Activated T-helper 1 cell treated with anti-CD3 and anti-CD28 coated beads, Interleukin-2, amount 50 U/mL, for 16 hours (primary cell): ENCODE measurements at places on chromosomes 3 and 15.

GRCh38 chr3:10198761-10199649, 34.3 kb downstream of the IRAK2 start:
- peak; percentile 40 for DNase-seq

- DNase-seq: no peak
Observed at GRCh38 chr3:82581350-82581749, 819.9 kb upstream of the GBE1 start.

- DNase-seq: no peak
Observed at GRCh38 chr3:30720586-30721313, 114.3 kb downstream of the TGFBR2 start.

GRCh38 chr15:83322691-83323090, 38.2 kb upstream of the BNC1 start:
- DNase-seq: no peak

- DNase-seq: no peak
Observed at GRCh38 chr15:76961268-76962011, 29.9 kb downstream of the RCN2 start.

- DNase-seq: no peak
Observed at GRCh38 chr3:168168743-168169142, 73.0 kb upstream of the GOLIM4 start.

DNA sequence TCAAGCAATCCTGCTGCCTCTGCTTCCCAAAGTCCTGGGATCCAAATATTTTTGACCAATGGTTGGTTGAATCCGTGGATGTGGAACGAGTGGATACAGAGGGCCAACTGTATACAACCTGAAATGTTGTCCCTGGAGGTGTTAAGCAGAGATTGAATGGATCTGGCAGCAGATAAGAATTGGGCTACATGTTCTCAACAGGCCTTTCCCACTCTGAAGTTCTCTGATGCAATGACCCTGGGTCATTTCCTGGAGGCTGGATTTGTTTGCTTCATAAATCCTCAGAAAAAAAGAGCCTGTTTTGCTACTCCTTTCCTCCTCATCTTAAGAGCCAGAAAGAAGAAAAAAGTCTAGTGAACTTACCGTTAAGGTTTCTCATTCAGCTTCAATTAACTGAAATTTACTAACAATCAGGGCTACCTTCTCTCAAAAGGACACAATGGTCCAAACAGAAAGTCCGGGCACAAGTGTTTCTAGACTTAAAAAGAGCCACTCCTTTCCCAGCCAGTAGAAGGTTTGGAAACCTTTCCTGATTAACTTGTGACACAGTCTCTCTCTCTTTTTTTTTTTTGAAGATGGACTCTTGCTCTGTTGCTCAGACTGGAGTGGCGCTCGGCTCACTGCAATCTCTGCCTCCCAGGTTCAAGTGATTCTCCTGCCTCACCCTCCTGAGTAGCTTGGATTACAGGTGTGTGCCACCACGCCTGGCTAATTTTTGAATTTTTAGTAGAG, 6.5 kb downstream of the ARHGEF3 start:
- DNase-seq: no peak

- DNase-seq: no peak
Observed at GRCh38 chr15:38788918-38789317, 224.3 kb upstream of the RASGRP1 start.

DNA sequence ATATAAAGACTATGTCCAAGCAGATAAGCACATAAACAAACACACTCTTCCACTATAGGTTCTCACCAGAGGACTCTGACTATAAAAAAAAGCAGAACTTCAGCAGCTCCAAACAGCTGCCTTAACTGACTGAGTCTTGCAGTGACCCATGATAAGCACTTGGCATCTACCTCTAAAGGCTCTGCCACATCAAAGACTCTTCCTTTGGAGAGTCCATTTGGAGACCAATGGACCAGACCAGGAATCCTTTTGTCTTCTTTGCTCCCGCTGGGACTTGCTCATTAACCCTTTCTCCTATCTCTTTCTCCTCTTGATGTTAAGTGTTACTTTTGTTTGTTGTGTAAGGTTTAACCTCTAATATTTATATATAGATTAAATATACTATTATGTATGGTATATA, 424.1 kb downstream of the RSL24D1 start:
- no peak for DNase-seq

- DNase-seq: no peak
Observed at GRCh38 chr15:97728791-97729190, 231.7 kb upstream of the ARRDC4 start.

DNA sequence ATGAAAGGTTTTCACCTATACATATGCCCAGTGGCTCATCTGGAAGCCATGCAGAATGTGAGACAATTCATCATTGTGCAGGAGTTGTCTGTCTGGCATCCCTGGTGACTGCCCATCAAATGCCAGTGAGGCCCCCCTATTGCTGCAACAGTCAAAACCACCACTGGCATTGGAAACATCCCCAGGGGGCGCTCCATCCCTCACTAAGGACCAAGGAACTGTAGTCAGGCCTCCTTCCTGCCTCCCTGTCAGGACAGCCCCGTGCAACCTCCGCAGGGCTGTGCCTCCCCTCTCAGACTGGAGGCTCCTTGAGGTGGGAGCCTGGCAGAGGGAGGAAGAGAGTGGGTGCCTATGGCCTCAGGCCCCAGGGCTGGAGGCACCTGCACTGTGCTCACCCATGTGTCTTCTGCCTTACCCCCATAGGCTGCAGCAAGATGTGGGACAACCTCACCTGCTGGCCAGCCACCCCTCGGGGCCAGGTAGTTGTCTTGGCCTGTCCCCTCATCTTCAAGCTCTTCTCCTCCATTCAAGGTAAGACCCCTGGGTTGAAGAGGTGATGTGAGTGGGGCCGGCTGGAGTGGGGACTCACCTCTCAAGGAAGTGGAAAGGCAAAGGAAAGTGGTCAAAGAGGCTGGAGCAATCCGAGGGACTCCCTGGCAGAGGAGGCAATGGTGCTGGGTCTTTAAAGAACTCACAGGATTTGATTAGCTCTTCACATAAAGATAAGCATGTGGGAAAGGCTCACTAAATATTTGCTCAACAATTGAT, 16.5 kb downstream of the VIPR1 start:
- no peak for DNase-seq

- no peak for DNase-seq
Observed at GRCh38 chr15:90001062-90001682, at the start of gene ZNF710. Gene ZNF710 (plus strand): TSS chr15:90001324. CDS start chr15:90067138, 65,814 bp downstream.

GRCh38 chr3:123700791-123701722, 116.2 kb upstream of the HACD2 start:
- DNase-seq: no peak

GRCh38 chr3:71225951-71226564, 357.5 kb downstream of the FOXP1 start:
- DNase-seq: no peak

DNA sequence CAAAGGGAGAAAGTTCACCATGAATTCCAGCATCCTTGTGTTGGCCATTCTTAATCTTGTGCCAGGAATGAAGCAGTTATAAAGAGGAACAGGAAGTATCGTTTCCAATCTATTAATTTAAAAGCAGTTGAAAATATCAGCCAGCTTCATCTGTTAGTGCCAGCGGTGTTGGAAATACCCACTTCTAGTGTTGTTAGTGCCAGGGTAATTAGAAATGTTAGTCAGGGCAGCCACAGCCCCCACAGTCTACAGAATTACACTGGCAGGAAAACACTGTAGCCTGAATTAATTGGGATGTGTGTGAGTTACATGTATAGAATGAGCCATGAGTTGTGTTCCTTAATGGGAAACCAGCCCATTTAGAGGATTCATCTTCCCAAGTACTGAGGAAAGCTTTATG, 127.8 kb downstream of the GHSR start:
- no peak for DNase-seq

DNA sequence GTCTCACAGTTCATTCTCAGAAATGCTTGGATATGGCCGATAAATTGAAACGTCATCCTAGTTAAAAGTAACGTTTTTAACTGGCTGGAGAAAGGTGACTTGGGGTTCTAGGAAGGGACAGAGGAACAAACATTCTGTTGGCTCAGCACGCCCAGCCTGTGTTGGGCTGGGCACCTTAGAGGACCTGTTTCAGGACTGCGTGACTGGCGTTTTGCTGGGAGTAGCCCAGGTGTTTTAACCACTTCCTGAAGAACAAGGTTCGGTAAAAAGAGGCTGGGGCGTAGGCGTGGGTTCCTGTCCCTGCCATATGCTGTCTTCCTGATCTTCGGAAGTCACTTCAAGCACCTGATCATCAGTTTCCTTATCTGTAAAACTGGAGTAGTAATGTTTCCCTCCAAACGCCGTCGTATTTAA, 1.1 kb upstream of the TLNRD1 start:
- peak; percentile 49 for DNase-seq

GRCh38 chr15:78389322-78389721, 48.7 kb upstream of the IREB2 start:
- DNase-seq: no peak

GRCh38 chr15:57665939-57666338, 40.6 kb upstream of the POLR2M start:
- no peak for DNase-seq

GRCh38 chr3:171569571-171570132, 109.4 kb upstream of the TNIK start:
- no peak for DNase-seq

DNA sequence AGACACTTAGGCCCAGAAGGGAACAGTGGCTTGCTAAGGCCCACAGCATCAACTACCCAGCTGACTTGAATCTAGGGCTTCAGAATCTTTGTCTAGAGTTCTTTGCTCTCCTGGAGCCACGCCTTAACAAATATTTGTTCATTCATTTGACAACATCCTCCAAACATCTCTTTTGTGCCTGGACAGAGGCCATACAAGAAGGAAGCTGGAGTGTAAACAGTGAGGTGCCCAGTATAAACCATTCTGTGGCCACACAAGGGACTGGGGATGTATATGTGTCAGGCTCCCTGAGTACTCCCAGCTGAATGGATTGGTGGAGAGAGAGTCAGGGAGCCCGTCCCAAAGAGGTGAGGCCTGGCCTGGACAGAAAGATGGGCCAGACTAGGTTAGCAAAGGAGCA, 3.4 kb downstream of the CIB2 start:
- DNase-seq: no peak

- DNase-seq: no peak
Observed at GRCh38 chr15:69979783-69980182, 117.9 kb downstream of the TLE3 start.

GRCh38 chr3:14143271-14144225, 18.7 kb downstream of the TMEM43 start:
- DNase-seq: no peak

GRCh38 chr3:174862101-174862500, 3.0 kb downstream of the NAALADL2 start:
- no peak for DNase-seq

DNA sequence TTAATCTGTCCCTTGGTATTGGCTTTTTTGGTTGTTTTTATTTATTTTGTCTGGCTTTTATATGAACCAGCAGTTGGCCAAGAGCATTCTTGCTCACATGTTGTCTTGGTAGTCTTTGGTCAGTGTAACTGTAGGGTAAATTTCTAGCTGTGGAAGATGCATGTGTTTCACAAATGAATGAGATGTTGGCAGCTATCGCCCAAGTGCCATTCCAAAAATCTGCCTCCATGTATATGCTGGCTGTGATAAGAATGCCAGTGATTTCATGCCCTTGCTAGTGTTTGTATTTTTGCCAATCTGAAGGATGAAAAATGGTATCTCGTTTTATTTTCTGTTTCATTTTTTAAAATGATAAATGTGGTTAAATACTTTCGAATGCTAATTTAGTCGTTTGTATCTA, 50.1 kb downstream of the TLNRD1 start:
- no peak for DNase-seq

DNA sequence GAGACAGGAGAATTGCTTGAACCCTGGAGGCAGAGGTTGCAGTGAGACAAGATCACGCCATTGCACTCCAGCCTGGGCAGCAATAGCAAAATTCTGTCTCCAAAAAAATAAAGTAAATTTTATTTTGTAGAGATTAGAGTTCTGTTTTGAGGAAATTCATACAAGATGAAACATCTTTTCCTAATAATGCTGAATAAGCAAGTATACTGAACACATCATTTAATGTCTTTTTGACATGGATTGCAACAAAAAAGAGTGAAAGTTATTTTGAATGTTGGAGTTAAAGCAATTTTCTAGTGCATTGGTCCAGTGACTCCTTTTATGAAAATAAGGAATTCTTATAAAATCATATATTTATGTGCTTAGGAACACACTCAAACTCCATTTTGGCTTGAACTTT, 20.5 kb downstream of the LCTL start:
- no peak for DNase-seq

DNA sequence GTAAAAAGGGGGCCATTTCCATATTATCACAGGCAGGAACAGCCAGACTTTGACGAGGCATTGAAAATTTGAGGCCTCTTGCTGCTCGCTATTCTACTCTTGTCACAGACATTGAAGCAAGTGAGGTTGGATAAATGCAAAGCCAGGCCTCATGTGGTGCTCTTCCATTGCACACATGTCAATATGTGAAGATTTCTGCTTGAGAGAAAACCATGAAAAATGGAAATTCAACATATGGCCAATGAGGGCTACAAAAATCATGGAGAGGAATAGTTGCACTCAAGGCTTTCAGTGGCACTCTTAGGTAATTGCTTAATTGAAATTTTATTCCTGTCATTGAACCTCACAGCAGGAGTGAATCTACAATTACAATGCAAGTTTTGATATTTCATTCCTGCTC, 185.6 kb upstream of the MBNL1 start:
- no peak for DNase-seq

DNA sequence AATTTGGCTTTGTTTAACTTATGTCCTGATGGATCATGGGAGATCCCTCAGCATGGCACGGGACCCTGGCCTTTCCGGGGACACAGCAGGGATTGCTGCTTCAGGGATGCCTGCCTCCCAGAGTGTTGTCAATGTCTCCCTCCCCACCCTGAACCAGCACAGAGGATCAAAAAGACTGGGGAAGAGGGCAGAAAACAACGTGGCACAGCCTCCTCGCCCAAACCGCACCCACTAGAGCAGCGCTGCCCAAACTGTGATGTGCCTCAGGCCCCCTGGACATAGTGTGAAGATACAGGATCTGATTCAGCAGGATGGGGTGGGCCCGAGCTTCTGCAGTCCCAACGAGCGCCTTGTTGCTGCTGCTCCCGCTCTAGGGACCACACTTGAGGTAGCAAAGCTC, 34.5 kb downstream of the SLC6A20 start:
- DNase-seq: no peak

GRCh38 chr3:48236531-48236930, 4.4 kb upstream of the ZNF589 start:
- no peak for DNase-seq

DNA sequence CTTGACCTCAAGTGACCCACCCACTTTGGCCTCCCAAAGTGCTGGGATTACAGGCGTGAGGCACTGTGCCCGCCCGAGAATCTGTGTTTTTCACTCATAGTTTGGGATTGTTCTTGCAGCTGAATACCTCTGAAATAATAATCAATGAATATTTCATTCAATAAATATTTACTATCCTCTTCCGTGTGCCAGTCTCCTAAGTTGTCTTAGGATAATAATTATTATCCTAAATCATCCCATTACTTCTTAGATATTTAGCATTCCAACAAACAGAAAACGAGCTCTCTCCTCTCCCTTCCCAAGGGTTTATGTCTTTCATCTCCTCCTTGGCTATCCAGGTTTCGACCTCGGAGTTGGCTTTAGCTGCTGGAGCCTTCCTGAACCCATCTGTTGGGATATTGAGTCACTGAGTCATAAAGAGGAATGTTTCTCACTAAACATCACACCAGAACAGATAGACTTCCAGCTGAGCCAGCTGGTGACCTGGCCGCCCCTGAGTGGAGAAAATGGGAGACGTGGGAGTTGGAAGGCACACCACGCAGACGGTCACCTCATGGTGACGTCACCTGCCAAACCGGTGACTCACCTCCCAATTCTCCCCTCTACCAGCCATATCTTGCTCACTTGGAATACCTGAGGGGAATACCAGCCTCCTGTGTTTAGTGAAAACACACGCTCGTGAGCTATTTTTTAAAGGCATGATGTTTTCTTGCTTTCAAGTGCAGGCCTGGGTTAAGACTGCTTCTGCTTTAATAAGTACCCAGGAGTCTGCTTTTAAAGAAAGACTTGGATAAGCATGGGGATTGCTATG, 43.9 kb downstream of the BHLHE40 start:
- DNase-seq: no peak
